ENCODE measurements at places on chromosomes 3 and 15. TPM values are rescaled to one million over a fixed set of nuclear protein-coding genes. Genes with fewer than 3 reads are reported as not detected.

RTF1 gene
- total RNA-seq, result 13.9 TPM

TMOD2 gene
- total RNA-seq, result 1.8 TPM

ITGA11 gene
- 65.5 TPM for total RNA-seq

LIPC gene
- 3.2 TPM for total RNA-seq

HDC gene
- not detected for total RNA-seq

ACSBG1 gene
- under 0.01 TPM for total RNA-seq

SLC28A1 gene
- not detected for total RNA-seq

CASR gene
- total RNA-seq, result not detected

A4GNT gene
- total RNA-seq, result not detected

STAB1 gene
- total RNA-seq, result 0.15 TPM

PRSS50 gene
- not detected for total RNA-seq

GPR62 gene
- total RNA-seq, result not detected

MST1 gene
- total RNA-seq, result 2.3 TPM

LRRN1 gene
- total RNA-seq, result not detected

SECISBP2L gene
- total RNA-seq, result 14.3 TPM

SLC27A2 gene
- not detected for total RNA-seq

GNB4 gene
- 54.2 TPM for total RNA-seq

CLDN16 gene
- not detected for total RNA-seq

H1-8 gene
- not detected for total RNA-seq

GRAMD1C gene
- total RNA-seq, result 13.1 TPM

STARD5 gene
- 24.1 TPM for total RNA-seq

CATSPER2 gene
- 0.45 TPM for total RNA-seq

CNTN6 gene
- total RNA-seq, result not detected

KLHL6 gene
- not detected for total RNA-seq

HGD gene
- 0.12 TPM for total RNA-seq

ISLR2 gene
- not detected for total RNA-seq

C3orf33 gene
- 0.23 TPM for total RNA-seq

ARPIN gene
- total RNA-seq, result 11.1 TPM

GNAT1 gene
- total RNA-seq, result not detected

RTP3 gene
- not detected for total RNA-seq

ALDH1L1 gene
- 0.08 TPM for total RNA-seq

CLN6 gene
- total RNA-seq, result 6.8 TPM

KLF15 gene
- 2.6 TPM for total RNA-seq
